ENCODE measurements at places on chromosomes 1 and 21.

DNA sequence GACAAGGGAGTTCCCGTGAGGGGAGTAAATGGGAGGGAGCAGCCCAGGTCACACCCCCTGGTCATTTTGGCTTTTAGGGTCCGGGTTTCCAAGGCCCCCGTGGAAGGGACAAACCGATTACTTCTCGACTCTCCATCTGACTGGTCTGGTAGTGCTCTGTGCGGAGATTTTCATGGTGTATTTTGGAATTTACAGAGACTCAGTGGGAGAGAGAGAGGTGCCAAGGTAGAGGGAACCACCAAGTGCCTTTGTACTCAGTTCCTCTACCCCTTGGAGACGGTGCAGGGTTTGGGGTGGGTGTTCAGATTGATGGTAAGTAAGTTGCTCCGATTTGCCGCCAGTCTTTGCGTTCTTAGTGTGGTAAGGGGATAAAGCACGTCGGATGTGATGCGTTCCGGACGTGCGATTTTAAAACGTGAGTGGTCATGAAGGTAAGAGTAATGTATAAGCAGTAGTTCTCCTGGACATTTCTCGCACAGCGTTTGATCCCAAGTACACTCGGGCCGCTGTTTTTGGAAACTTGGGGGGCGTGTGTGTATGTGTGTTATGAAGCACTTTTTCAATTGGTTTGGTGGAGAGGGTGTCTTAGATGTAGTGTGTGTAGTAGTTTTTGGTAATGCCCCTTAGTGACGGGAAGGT, 682 bp downstream of the SUCO start:
- peak; percentile 27 for DNase-seq

- no peak for DNase-seq
Measured at GRCh38 chr1:201693890-201694607, 134.9 kb upstream of the IPO9 start.

DNA sequence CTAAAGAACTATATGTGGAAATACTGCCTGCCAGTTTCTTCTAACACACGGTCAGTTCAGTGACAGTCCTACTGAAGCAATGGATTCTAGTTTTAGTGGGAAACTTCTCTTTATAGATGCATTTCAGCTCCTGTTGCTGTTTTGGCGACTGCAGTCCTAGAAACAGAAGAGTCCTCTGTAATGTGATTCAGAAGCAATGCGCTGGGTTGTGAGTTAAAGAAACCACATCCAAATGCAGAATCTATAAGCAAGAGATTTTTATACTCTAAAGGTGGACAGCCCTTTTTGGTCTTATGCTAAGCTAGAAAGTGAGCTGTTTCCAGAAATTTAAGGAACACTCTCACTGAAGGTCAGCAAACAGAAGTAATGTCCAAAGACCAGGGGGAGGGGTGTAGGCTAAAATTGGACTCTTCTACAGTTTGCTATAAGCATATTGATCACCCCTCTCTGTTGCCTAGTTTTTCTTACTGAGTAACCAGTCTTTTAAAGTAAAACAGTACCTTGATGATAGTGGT, 30.8 kb downstream of the DUSP10 start:
- no peak for DNase-seq

GRCh38 chr1:63316984-63317816, 5.2 kb upstream of the FOXD3 start:
- DNase-seq: no peak

DNA sequence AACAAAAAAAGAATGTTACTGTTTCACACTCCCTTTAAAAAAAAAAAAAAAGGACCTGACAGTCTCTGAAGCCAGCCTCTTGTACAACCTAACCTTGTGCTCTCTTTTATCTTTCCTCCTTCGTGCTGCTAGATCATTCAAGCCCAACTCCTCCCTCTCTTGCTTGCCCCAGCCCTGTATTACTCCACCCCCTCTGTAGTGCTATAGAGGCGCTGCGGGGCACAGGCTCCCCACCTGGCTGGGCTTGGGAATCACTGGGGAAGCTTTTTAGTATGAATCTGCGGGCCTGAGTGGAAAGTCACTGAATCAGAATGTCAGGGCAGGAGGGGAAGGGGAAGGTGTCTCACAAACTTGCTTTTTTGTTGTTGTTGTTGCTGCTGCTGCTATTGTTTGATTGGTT, 383.7 kb upstream of the CAMK1G start:
- DNase-seq: no peak
